BJ (cell line): ENCODE measurements at places on chromosomes 13 and 19.

DNA sequence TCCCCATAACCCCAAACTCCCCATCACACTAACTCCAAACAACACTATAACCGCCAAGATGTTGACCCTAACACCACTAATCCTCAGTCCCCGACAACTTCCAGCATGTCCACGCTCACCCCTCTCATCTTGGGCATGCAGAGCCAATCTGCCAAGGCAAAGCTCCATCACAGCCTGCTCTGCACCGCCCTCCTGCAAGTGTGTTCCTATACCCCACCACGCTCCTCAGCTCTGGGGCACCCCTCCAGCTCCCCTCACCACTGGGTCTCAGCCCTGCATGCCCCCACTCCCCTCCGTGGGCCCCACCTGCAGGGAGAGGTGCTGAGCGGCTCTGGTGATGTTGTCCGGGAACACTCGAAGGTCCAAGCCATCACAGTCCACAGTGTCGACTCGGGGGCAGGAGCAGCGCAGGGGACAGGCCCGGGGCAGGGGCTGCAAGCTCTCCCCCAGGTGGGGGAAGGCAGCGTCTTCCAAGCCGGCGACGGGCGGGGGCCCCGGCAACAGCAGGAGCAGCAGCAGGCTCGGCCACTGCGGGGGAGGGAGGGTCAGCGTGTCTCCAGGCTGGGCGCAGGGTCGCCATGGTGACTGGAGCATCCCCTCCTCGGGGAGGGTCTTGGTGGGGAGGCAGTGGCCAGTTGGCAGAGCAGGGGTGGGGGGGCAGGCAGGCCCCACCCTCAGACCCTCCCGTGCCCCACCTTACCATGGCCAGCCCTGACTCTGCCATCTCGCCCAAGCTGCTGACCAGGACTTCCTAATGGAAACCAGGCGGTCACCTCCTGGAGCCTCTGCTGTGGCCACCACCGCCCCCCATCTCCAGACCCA is 527 bp downstream of the PODNL1 start:
- DNase-seq, result no peak

DNA sequence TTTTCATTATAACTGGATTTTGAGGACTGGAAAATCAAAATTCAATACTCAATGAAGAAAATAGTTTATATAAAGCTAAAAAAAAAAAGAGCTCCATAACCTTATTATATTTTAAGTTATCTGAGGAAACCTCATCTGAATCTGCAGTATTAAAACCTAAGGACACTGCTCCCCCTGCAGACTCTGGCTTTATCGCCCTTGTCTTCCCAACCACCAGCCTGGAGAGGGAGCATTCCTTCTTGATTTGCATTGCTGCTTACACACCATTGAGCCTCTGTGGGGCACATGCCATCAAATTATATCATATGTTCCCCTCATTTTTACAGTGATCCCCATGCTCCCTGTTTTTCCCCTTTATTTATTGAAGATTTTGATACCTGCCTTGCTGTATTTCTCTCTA is 871.4 kb upstream of the GPC6 start:
- DNase-seq, result no peak

- DNase-seq, result no peak
Measured at GRCh38 chr19:29771708-29772414, 39.9 kb upstream of the CCNE1 start.

GRCh38 chr19:28583713-28584112 is 629.2 kb downstream of the UQCRFS1 start:
- DNase-seq, result no peak

DNA sequence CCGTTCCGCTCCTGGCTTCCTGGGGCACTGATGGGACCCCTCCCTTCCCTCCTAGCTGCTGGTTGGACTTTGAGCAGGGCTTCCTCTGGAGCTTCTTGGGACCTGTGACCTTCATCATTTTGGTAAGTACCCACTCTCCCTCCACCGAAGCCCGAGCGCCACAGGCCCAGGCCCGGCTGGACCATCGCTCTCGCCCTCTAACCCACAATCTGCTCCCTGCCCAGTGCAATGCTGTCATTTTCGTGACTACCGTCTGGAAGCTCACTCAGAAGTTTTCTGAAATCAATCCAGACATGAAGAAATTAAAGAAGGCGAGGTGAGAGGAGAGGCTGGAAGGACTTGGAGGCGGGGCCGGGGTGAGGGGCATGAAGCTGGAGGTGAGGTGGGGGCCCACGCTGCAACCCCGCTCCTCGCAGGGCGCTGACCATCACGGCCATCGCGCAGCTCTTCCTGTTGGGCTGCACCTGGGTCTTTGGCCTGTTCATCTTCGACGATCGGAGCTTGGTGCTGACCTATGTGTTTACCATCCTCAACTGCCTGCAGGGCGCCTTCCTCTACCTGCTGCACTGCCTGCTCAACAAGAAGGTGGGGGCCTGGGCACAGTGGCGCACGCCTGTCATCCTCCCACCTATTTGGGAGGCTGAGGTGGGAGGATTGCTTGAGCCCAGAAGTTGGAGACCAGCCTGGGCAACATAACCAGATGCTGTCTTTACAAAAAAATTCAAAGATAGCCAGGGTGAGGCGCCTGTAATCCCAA is 12.3 kb downstream of the DDX39A start:
- DNase-seq, result no peak

- DNase-seq, result no peak
Measured at GRCh38 chr19:5772416-5772815, 12.1 kb downstream of the PRR22 start.

DNA sequence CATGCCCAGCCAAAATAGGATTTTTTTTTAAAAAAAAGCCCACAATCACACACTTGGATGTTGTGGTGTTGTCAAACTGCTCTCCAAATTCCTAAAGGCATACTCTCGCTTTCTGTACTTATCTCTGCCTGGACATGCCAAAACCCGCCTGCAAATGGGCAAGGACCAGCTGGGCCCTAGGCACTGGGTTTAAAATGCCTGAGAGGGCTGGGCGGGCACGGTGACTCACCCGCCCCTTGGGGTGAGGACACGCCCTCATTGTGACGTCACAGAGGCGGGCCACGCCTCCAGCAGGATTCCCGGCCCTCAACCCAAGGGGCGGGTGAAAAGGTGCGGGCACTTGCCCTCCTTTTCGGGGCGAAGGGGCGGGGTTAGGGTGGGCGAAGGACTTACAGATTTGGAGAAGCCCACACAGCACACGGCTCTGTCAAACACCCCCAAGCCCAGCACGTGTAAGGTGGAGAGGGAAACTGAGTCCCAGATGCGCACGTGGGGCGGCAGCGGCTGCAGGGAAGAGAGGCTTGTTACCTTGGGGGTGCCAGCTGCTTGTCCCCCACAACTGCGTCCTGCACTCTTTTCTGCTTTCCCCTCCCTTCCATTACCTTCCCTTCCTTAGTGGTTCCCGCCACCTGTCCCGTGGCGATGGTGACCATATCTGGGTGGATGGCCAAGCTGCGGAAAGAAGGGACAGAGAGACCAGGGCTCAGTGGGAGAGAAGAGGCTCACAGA is 6.6 kb downstream of the EML2 start:
- DNase-seq, result no peak

DNA sequence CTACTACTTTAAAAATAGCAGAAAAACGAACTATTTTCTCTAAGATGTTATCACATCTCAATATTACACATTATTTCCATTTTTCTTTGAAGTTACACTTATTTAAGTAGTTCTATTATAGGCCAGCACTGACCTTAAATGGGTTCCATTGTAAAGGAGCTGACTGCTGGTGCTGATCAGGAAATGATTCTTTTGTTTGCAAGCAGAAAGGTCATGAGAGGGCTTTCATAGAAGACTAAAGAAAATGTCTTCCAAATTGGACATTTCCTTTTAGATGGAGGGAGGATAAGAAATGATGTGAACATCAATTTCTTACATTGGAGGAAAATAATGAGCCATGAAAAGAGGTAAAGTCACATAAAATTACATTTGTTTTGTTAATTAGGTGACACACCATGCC is 96.2 kb downstream of the SUCLA2 start:
- no peak for DNase-seq
